Osteocyte (in vitro differentiated cells): ENCODE measurements at places on chromosomes 16 and 17. TPM values are rescaled to one million over a fixed set of nuclear protein-coding genes. Genes with fewer than 3 reads are reported as not detected.

PKMYT1 gene
- 10.4 and 14.0 TPM in 2 replicates for total RNA-seq

GRCh38 chr17:4155980-4156620 is 13.1 kb downstream of the CYB5D2 start:
- no peak for DNase-seq

- no peak for DNase-seq
Observed at GRCh38 chr17:77208217-77208808, 67.5 kb downstream of the SEC14L1 start.

GRCh38 chr17:2414446-2415064 is 13.7 kb upstream of the MNT start:
- DNase-seq, result no peak

GRCh38 chr17:2092253-2092652 is 37.4 kb downstream of the HIC1 start:
- DNase-seq, result no peak

GRCh38 chr16:6207580-6207979 is 1110.0 kb upstream of the EEF2KMT start:
- no peak for DNase-seq

ADAP2 gene
- 0.31 and 0.62 TPM in 2 replicates for total RNA-seq

MYOCD gene
- total RNA-seq, result 13.7 and 17.0 TPM in 2 replicates

DNA sequence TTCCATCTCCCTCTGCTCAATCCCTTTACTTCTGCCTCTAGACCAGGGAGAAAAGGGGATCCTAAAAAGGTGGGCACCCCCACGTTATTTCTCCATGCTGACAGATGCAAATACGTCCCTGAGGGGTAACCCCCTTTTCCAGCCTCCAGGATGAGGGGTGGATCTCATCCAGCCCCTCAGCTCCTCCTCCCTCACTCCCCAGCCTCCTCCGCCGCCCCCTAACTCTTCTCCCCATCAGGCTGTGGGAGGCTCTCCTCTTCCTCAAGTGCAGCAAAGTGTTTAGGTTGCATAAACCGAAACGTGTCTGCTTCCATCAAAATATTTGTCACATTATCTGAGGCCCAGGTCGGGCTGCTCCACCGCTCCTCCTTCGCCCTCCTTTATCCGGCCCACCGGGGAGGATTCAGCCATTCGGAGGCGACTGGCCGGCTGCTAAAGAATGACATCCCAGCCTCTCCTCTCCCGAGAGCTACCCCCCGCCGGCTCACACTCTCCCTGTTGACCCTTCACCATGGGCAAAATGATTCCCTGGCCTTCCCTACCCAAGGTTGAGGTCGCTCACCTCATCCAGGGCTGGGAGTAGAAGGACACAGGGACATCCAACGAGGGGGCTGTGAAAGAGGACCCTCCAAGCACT is 1.2 kb upstream of the C1QL1 start:
- no peak for DNase-seq

- DNase-seq, result no peak
Observed at GRCh38 chr16:64952177-64952576, 169.7 kb downstream of the CDH11 start.

CSH1 gene
- total RNA-seq, result not detected in 2 replicates

DNA sequence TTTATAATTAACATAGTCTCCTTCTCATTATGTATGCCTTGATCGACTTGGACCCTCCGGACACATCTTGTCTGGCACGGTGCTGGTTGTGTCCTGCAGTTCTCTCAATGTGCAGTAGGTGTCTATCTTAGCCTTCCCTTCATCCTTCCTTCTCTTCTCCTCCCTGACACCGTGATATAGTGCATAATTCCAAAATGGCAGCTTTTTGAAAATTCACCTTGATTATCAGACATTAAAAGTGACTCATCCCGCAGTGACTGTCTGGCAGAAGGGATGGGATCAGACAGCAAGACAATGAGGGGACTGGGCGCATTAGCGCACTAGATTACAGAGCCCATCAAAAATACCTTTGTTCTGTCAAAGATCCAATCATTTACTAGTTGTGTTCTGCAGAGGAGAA is 70.0 kb upstream of the PMFBP1 start:
- DNase-seq, result no peak

GRCh38 chr17:44970136-44970741 is 2.1 kb upstream of the C1QL1 start:
- no peak for DNase-seq

- DNase-seq, result no peak
Observed at GRCh38 chr16:87695534-87695933, 70.3 kb downstream of the KLHDC4 start.

NPIPA2 gene
- 9.0 and 9.5 TPM in 2 replicates for total RNA-seq

DNA sequence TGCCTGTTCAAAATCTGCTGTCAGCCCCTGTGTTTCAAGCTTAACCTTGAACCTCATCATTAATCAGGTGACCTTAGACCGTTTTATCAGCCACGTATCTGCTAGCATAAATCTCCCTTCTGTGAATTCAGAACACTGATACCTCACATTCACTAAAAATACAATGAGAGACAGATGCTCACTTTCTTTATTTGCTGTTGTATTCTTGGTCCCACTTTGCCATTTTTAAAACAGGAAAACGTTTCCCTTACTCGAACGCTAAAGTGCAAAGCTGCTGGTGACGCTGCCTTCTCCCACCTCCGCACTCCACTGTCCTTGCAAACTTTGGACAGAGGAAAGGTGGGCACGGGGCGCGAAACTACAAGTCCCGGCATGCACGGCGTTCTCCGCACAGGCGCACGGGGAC is 220 bp upstream of the ARHGAP44 start:
- no peak for DNase-seq
